Activated CD4-positive, alpha-beta T cell treated with anti-CD3 and anti-CD28 coated beads for 1 hour (primary cell): ENCODE measurements at places on chromosomes 6 and 20.

DNA sequence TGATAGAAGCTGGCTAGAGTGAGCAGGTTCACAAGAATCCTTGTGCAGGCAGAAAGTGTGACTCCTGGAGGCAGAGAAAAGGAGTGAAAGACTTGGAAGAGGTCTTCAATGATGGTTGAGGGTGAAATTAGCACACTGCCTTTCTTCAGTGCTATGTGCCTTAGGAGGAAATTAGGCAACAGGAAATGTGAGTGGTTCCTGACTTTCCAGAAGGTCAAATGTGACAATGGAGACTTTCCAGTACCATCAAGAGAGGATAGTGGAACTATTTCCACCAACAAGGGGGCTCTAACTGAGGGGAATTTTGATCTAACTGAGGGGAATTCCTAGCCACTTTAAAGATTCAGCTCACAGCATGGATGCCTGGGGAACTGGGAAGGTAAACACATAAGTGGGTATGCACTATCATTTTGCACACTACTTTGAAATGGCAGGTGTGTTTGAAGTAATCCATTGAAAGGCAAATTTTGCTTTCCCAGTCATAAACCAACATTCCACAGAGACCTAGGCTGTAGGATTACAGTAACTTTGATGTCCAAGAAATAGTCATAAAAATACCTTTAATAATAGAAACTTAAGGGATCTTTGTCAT lies 90.0 kb downstream of the PERP start:
- DNase-seq, result no peak

GRCh38 chr20:13736436-13737191 lies 48.1 kb downstream of the ESF1 start:
- DNase-seq, result no peak

DNA sequence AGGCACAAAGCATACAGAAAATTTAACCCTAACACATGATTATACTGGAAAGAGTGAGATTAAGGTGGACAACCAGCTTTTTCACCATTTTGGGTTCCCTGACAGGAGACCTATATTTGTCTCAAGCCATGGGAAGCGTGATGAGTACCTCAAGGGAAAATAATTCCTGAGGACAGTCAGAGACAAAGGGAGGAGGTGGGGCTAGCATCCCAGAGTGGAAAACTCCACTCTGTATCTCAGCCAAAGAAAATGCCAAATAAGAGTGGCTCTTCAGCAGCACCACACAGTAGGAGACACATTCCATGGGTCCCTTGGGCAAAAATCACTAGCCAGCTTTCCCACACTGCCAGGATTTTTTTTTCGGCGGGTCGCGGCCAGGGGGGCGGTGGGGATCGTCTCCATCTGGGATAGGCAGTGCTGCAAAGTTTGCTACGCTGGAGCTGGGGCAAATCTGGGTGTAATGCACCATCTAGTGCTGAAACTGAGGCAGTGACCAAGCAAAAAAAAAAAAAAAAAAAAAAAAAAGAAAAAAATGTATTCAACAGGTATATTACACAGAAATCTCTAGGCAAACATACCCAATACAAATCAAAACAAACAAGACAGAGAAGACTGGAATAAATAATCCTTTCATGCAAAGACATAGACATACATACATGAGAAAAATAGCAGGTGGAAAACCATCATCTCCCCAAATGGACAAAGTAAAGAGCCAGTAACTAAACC lies 77.3 kb upstream of the SLC35F1 start:
- no peak for DNase-seq

DNA sequence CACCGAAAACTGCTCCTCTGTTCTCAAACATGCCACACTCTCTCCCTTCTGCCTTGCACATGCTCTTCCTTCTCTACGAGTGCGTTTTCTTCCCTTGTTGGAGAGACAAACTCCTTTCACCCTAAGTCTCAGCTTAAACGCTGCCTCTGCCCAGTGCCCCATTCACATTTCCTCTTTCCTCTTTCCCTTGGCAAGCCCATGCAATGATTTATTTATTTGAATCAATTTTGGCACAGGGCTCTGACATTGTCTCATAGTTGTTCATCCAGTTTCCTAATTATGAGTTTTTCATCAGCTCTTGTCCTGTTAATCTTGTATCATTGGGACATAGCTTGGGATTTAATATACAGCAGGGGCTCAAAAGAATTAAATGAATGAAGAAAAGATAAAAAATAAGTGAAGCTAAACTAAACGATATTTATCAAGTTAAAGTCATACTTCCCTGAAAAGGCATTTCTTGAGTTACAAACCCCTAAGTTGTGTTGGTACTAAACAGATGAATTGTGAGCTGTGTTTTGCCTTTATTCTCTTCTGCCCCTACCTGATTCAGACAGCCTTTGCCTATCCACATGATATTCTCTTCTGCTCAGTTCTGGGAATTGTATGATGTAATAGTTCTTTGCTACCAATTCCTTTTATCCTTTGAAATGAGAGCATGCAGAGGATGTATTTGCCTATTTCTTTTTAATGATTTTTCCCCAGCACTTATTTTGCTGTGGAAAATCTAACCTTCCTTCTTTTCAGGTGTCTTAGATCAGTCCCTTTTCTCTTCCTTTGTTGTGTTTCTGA lies 704.4 kb downstream of the UTRN start:
- DNase-seq, result no peak

DNA sequence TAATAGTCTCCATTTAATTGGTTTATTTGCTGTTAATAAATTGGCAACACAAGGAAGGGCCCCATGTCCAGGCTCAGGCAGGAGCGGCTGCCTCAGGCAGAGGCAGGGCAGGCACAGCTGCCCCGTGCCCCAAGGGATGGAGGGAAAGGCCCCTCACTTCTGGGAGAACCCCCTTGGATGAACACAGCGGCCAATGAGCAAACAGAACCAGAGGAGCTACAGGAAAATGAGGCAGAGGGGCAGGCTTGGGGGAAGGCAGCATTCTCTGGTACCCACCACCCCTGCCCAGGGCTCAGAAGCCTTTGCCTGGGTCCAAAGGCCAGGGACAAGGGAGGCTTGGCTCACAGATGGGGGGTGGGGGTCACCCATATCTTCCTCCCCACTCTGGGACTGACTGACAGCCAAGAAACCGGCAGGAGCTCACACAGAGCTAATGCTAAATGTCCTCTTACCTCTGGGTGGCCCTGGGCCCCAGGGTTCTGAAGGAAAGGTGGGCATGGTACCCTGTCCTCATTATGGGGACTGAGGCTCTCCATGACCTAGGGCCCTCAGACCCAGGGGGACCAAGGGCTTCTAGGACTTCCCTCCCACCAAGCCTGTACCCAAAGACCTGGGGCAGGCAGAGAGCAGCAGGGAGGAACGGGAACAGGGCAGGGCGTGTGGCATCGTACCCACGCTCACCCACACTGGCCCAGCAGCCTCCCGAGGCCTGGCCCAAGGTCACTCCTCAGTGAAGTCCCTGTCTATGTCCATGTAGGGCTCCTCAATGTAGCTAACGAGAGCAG lies 47.0 kb downstream of the MYH7B start:
- no peak for DNase-seq

- no peak for DNase-seq
Observed at GRCh38 chr20:17026346-17026745, 200.5 kb upstream of the PCSK2 start.
